ENCODE measurements at places on chromosomes 11 and 22.
A peak's percentile ranks its signal among the peaks of the same experiment; 100 is the strongest.

- peak; percentile 20 for DNase-seq
Measured at GRCh38 chr11:10809373-10810160, 841 bp upstream of the EIF4G2 start.

DNA sequence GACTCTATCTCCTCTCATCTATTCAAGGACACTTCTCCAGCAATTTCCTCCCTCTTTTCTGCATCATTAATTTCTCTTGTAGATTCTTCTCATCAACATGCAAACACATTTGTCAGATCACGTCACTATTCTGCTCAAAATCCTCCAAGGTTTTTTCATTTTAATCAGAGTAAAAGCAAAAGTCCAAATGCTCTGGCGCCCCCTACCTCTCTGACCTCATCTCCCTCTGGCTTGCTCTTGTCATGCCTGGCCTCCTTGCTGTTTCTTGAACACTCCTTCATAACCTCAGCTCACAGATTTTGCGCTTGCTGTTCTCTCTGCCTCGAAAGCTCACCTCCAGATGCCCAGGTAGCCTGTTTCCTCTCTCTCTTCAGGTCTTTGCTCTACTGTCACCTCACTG lies 22.4 kb downstream of the RTCB start:
- no peak for DNase-seq

DNA sequence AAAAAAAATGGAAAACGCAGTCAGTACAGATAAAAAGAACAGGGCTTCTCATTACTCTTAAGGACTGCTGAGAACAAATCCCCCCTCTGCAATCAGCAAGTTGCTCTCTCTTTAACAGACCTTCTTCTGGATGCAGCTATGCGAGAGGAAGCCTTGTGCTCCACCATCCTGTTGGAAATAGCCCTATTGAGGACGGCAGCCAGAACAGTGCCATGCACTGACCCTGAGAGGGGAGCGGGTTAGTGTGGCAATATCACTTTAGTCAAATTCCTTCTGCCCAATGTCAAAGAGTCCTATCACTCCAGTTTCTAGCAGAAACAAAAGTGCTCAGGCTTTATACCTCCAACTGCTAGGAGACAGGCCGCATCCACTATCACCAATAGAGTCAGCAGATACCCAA lies 6.9 kb downstream of the RBM4B start:
- no peak for DNase-seq

GRCh38 chr11:30583476-30584280 lies 2.5 kb downstream of the MPPED2 start:
- no peak for DNase-seq

GRCh38 chr11:59814021-59814420 lies 3.4 kb upstream of the MRPL16 start:
- DNase-seq, result no peak

DNA sequence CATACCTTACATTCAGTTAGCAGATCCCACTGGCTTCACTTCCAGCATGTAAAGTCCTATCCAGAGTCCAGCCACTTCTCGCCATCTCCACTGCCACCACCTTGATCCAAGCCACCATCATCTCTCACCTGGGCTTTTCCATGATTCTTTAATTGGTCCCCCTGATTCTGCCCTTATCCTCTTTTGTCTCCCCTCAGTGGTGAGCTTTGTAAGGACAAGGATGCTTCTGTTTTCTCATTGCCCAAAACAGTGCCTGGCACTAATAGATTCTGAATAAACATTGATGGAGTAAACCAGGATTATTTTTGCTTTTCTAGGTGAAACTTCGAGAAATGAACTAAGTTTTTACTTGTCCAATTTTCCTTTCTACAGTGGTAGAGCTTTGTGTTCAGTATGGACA lies 4.4 kb downstream of the POLA2 start:
- no peak for DNase-seq

GRCh38 chr11:36373016-36374010 lies 77.2 kb downstream of the PRR5L start:
- no peak for DNase-seq

GRCh38 chr22:50268655-50269113 lies 1.5 kb downstream of the MAPK11 start:
- DNase-seq, result no peak

GRCh38 chr11:74282914-74283371 lies 28.5 kb downstream of the P4HA3 start:
- DNase-seq, result no peak

GRCh38 chr22:41175546-41175945 lies 29.6 kb upstream of the L3MBTL2 start:
- no peak for DNase-seq

GRCh38 chr11:8719211-8719649 lies 36.6 kb downstream of the RPL27A start:
- DNase-seq, result no peak

GRCh38 chr22:33400891-33401290 lies 342.7 kb upstream of the SYN3 start:
- no peak for DNase-seq

- no peak for DNase-seq
Measured at GRCh38 chr22:50317178-50317577, 9.6 kb downstream of the DENND6B start.

- no peak for DNase-seq
Measured at GRCh38 chr11:76672431-76673175, 2.1 kb upstream of the LRRC32 start.

- DNase-seq, result no peak
Measured at GRCh38 chr11:72446929-72447769, 12.8 kb upstream of the CLPB start.

GRCh38 chr11:76209375-76209972 lies 3.2 kb upstream of the WNT11 start:
- no peak for DNase-seq

DNA sequence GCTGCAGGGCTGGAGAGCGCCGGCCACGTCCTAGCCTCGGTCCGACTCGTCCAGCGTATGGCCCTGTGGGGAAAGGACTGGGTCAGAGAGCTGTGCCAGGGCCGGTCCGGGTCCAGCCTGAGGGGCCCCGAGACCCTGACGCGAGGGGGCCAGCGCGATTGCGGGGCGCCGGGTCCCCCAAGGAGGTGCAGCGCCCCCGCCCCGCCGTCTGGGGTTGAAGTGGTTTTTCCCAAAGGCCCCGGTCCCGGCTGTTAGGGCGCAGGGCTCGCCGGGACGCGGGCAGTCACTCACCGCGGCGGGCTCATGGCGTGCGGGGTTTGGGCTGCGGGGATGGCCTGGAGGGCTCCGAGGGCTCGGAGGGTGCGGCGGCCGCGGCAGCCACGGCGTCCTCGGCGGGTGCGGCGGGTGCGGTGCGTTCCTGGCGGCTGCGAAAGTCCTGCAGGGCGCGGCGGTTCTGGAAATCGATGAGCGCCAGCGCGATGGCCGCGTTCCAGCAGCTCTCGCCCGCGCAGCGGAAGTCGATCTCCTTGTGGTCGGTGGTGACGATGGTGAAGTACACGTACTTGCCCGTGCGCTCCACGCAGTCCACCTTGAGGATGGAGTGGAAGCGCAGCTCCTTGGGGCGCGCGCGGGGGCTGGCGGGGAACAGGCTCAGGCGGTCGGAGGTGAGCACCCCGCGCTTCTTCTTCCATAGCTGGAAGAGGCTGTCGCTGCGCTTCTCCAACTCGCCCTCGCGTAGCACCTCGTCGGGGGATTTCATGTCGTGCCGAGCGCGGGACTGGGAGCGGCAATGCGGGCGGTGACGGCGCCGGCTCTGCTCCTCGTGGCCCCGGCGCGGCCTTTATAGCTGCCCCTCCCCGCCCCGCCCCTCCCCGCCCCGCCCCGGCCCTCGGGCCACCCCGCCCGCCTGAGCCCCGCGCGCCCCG lies at the start of gene PHLDA2:
Gene PHLDA2 (minus strand): TSS at position 816 of the 926 bp plus-strand sequence. CDS start 56 bp downstream, at position 760.
- peak; percentile 45 for DNase-seq

GRCh38 chr11:44566952-44567875 lies 1.8 kb downstream of the CD82 start:
- peak; percentile 40 for DNase-seq

DNA sequence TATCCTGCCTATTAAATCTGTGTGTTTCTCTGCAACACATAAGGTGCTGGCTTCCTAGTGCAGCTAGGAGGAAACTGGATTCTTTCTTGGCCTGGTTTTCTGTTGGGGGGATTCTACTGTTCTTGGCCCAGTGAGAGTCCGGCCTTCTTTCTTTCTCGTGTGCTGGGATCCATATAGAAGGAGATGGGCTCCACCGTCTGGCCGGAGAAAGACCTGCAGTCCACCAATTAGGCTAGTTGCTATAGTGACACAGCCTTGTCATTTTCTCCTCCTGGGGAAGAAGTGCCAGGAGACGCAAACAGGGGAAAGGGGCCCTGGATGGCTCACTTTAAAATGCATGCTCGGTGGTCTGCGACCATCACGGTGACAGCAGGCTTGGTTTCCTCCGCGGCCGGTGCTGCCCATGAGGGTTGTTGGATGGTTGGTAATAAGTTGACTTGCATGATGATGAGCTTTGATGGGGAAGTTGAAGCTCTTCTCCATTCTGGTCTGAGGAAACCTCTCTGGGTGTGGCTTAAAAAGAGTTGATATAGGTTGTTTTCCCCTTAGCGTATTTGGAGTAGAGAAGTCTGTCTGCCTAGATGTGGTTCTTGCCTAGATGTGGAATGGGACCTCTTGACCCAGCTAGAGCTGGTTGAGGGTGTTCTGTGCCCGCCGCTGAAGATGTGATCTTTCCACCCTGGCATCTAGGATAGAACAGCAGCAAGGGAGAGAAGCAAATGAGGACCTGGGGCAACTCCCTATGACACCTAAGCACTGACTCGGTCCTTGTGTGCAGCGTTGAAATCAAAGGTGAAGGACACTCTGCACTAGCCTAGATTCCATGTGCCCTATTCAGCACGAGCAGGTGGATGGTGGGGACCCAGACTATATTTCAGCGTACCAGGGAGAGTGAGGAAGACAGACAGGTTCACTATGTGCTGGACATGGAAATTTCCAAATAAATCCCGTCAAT lies 1335.0 kb downstream of the BRD1 start:
- DNase-seq, result peak; percentile 8

- DNase-seq, result no peak
Measured at GRCh38 chr11:824292-824880, 3.3 kb upstream of the CRACR2B start.

DNA sequence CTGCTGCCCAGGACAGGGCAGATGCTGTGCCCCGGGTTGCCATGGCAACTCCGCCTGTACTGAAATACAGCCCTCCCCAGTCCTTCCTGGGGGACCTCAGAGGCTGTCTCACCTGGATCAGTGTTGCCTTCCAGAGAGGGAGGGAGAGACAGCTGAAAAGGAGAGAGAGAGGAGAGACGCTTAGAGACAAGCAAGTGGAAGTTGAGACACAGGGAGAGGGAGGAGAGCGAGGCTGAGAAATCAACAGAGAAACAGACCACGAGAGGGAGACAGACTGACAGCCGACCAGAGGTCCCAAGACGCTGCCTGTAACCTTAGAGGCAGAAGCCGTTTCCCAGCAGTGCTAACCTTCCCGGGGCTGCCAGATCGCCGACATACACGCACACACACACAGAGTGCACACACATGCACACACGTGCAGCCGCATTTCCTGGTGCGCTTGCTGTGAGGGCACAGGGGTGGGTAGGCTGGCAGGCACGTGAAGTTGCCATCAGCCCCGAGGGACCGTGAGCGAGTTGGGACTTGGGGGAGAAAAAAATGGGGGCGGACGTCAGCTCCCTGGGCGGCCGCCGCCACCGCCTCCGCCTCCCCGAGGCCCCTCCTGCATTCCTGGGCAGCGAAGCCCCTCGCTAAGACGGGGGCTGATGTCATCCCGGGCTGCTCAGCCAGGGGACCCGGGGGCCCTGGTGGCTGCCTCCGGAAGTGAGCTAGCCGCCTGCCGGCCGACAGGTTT lies 88.6 kb upstream of the CRYBB3 start:
- DNase-seq, result peak; percentile 24

GRCh38 chr11:110988671-110989070 lies 256.9 kb upstream of the POU2AF2 start:
- no peak for DNase-seq

DNA sequence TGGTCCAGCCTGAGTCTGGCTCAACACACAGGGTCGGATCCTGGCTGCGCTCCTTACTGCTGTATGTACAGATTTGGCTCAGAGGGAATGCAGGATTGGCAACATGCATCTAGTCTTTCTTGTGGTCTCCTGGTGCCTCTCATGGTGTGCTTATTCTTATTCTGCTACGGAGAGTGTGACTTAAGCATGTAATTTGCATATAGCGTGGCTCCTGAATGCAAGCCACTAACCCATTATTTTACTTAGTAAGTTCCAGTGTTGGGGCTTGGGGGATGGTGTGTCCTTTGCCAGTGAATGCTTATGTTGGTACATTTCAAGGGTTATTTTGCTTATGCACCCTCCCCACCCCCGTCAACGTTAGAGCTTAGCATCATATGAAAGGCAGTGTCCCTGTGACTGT lies 51.2 kb downstream of the PTPRJ start:
- DNase-seq, result no peak

DNA sequence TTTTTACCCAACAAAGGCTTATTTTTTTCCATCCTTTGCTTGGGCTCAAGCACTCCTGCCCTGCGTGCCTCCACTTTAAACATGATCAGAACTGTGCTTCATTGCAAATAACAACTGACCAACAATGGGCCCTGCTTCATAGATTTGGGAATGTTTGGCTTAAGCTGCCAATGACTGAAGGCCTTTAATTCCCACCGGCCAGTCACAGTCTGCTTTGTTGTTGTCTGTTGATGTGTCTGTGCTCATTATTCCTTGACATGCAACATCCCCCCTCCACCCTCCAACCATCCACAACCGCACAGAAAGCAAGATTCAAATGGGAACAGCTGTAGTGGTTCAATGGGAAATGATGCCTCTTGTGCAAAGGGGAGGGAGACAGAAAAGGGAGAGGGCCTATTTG lies 23.0 kb downstream of the PAX6 start:
- DNase-seq, result no peak

GRCh38 chr22:26553056-26553752 lies 36.7 kb downstream of the TPST2 start:
- DNase-seq, result no peak

DNA sequence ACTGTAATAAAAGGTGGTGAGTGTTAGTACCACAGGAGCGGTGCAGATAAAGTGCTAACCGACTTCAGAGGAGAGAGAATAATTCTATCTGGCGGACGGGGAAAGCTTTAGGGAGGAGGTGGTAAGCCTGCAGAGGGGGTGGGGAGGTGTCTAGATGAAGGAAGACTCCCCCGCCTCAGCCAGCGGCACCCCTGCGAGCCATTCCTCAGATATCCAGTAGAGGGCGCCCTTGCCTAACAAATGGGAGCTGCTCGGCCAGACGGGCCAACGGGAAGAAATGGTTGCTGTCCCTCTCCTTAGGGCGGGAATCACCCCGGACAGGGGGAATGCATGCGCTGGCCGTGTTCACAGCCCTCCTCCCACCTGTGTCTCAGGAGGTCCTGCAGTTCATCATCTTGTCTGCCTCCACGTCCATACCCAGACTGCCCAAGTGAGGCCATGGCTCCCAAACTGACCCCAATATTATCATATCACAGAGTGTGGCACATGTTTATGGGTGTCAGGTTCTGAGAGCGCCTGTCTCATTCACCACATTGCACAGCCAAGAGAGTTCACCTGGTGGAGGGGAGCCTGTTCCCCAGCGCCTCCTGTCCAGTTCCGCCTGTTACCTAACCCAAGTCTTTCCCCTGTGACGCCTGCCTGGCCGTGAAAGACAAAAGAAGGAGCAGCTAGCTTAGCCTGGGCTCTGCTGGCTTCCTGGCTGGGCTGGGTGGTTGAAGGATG lies 85.5 kb downstream of the ST3GAL4 start:
- peak; percentile 49 for DNase-seq
